Suprapubic skin (tissue), 4 donors: ENCODE measurements at places on chromosomes 4 and X.
A peak's percentile ranks its signal among the peaks of the same experiment; 100 is the strongest.

DNA sequence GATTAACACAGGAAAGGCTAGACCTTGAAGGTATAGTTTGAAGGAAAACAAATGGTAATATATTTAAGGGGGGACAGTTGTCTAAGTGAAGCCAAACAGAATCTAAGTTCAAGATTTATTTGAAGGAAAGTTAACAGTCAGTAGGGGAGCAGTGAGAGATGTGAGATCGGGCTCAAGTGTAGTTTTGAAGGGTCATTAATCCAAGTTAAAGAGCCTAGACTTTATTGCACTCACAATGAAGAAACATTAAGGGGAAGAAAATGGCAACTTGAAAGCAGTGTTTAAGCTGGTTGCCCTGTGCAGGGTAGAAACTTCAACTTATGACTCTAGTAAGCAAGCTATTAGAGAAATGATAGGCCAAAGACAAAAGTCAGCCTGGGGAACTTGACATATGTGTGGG, 1952.2 kb downstream of the PCDH7 start:
- no peaks in the 10 kb centered on the region for H3K36me3 ChIP-seq
- no peak overlapping the region for H3K4me3 ChIP-seq
- DNase-seq: no peak

DNA sequence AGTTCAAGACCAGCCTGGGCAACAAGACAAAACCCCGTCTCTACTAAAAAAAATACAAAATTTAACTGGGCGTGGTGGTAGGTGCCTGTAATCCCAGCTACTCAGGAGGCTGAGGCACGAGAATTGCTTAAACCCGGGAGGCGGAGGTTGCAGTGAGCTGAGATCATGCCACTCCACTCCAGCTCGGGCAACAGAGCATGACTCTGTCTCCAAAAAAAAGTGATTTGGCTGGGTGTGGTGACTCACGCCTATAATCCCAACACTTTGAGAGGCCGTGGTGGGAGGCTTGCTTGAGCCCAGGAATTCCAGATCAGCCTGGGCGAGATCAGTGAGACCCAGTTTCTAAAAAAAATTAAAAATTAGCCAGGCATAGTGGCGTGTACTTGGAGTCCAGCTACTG, 4.1 kb downstream of the OPHN1 start:
- DNase-seq: no peak
- H3K4me3 ChIP-seq: no peak overlapping the region
- no peaks in the 10 kb centered on the region for H3K27me3 ChIP-seq
- H3K36me3 ChIP-seq: no peaks in the 10 kb centered on the region
- H3K27ac ChIP-seq: no peak overlapping the region

- peak; percentile 75 for DNase-seq
- peak overlapping the region; percentile 16 for H3K4me3 ChIP-seq
- H3K27me3 ChIP-seq: no peaks in the 10 kb centered on the region
- no peaks in the 10 kb centered on the region for H3K36me3 ChIP-seq
- H3K4me1 ChIP-seq: peaks cover 51% of the 10 kb centered on the region
These were observed 27.8 kb downstream of the ELF4 start for GRCh38 chrX:130082244-130083106.

DNA sequence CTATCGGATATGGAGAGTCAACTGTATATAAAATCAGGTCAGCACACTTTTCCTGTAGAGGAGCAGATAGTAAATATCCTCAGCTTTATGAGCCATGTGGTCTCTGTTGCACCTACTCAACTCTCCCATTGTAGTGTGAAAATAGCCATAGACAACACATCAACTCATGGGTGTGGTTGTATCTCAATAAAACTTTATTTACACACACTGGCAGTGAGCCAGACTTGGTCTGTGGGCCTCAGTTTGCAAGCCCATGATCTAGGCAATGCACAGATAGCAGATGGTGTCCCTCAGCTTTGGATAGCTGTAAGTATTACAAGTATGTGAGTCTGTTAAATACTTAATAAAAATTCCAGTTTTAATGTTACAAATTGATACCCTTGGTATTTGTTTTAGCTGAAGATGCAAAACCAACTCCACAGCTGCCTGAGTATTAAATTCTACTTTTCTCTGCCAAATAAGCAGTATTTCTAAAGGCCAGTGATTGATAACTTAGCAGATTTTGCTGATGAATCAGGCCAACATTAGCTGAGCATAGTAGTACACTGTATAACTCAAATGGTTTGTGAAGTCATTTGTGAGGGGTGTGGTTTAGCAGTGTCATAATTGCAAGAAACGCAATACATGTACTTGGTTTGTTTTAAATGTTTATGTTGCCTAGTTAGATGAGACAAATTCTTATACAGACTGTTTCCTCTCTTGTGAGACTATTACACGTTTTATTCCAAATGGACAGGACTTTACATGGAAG, 87.3 kb downstream of the GPR143 start:
- DNase-seq: no peak
- H3K4me3 ChIP-seq: no peak overlapping the region
- H3K27ac ChIP-seq: no peak overlapping the region
- no peaks in the 10 kb centered on the region for H3K27me3 ChIP-seq
- H3K4me1 ChIP-seq: peaks cover 6% of the 10 kb centered on the region

DNA sequence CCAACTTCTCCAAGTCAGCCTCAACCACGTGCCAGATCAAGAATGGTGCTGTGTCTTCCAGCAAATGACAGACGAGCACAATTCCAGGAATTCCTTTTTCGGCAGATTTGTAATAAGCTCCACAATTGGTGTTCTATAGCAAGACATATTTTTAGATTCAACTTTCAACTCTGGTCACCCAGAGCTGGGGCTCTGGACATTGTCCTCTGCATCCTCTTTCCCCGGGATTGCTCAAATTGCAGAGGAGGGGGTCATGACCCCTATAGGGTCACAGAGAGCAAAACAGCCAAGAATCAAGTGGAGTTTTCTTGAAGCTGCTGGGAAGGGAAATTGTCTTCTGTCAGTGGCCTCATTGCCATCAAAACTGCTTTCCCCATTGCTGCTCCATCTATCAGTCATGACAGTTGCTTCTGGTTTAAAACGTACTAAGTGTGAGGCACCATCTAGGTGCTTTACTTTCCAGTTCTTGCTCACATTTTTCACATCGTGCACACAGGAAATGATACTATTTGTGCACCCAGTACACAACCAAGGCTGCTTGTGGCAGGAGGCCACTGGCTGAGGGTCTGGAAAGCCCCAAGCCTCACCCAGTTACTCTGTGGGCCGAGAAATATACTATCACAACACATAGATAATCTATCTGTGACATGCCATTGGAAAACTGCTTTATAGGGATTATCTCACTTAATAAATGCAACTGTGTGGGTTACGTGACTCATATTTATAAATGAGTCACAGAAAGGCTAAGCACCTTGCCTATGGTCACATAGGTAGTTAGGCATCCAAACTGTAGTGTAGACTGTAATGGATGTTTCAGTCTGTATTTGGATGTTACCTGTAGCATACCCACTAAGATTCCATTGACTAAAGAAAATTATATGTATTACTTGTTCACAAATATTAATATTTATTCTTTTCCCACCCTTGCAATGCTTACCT, 91.7 kb upstream of the PHOX2B start:
- H3K27ac ChIP-seq: no peak overlapping the region
- no peaks in the 10 kb centered on the region for H3K4me1 ChIP-seq
- no peak overlapping the region for H3K4me3 ChIP-seq

DNA sequence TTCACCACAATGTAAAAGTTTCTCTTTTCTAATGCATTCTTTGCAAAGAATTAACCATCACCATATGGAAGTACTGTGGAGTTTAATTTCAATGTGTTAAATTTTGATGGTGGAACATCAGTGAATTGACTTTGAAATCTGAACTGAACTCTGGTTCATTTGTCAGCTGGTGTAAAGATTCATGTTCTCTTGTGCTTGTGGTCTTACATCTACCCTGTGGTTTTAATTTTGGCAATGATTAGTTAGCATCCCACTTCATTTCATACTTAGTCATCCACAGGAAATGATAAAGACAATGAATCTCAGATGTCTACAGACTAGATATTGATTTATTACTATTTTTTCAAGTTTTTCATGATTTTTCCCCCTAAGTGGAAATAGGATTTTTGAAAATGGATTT, 77.8 kb downstream of the GRID2 start:
- H3K27me3 ChIP-seq: no peaks in the 10 kb centered on the region
- H3K27ac ChIP-seq: no peak overlapping the region
- no peaks in the 10 kb centered on the region for H3K4me1 ChIP-seq
- DNase-seq: no peak
- no peak overlapping the region for H3K4me3 ChIP-seq
- H3K36me3 ChIP-seq: no peaks in the 10 kb centered on the region

- no peaks in the 10 kb centered on the region for H3K36me3 ChIP-seq
- H3K4me1 ChIP-seq: peaks cover 36% of the 10 kb centered on the region
- no peak overlapping the region for H3K27ac ChIP-seq
These were observed 10.2 kb downstream of the ARX start for GRCh38 chrX:25005382-25006185.

DNA sequence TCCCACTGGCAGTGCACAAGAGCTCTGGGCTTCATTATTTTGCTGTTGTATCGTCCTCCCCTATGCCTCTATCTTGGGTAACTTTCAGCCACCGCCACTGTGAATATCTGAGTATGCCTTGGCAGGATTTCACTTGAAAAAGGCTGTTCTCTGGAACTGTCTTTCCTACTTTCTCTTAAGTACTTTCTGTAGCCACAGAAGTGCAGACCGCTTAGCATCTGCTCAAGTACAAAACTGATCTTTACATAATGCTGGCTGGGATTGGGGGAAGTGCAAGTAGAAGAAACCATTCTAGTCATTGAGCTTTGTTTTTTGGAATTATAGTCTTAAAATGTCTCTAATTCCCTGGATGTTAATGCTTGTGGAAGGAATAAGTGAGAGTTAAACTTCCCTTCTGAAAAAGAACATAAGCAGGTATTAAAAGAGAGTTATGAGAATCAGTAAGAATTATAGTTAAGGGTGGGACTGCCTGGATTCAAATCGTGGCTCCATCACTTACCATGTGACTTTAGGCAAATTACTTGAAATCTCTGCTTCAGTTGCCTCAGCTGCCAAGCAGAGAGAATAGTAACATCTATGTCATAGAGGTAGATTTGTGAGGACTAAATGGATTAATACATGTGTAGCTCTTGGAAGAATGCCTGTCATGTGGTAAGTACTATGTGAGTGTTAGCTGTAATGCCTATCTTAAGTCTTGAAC, 77.5 kb downstream of the MID1IP1 start:
- H3K27me3 ChIP-seq: no peaks in the 10 kb centered on the region
- no peaks in the 10 kb centered on the region for H3K36me3 ChIP-seq
- peaks cover 3% of the 10 kb centered on the region for H3K4me1 ChIP-seq
- DNase-seq: no peak

GRCh38 chrX:13667919-13668318, 15.0 kb downstream of the TCEANC start:
- H3K4me3 ChIP-seq: no peak overlapping the region
- DNase-seq: no peak
- H3K4me1 ChIP-seq: peaks cover 13% of the 10 kb centered on the region
- no peaks in the 10 kb centered on the region for H3K27me3 ChIP-seq

GRCh38 chrX:153635388-153635787, 11.6 kb upstream of the DUSP9 start:
- no peak overlapping the region for H3K27ac ChIP-seq
- no peaks in the 10 kb centered on the region for H3K36me3 ChIP-seq
- H3K27me3 ChIP-seq: peaks cover 5% of the 10 kb centered on the region
- DNase-seq: no peak
- H3K4me3 ChIP-seq: no peak overlapping the region

GRCh38 chrX:3540105-3540504, 173.3 kb downstream of the PRKX start:
- H3K4me1 ChIP-seq: no peaks in the 10 kb centered on the region
- H3K27me3 ChIP-seq: no peaks in the 10 kb centered on the region
- no peak overlapping the region for H3K27ac ChIP-seq
- no peak overlapping the region for H3K4me3 ChIP-seq

DNA sequence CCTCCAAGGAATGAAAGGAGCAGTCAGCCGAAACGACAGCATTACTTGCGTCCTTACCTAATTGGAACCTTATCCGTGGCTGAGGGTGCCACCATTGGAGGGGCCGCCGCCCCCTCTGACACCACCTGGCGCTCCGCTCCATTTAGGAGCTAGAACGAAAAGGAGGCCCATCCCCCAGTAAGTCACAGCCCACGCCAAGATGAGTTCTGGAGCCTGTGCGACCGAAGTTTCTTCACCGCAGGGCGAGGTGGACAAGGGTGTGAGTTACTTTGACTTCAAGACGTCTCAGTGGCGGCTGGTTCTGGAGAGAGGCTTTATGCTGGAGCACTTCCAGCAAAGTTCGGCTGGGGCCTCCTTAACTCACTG, 729 bp upstream of the IRF2 start:
- H3K27me3 ChIP-seq: no peaks in the 10 kb centered on the region
- H3K4me3 ChIP-seq: peak overlapping the region; percentile 98
- H3K36me3 ChIP-seq: no peaks in the 10 kb centered on the region
- peaks cover 43% of the 10 kb centered on the region for H3K4me1 ChIP-seq
